ENCODE measurements at places on chromosomes 4 and X.

DNA sequence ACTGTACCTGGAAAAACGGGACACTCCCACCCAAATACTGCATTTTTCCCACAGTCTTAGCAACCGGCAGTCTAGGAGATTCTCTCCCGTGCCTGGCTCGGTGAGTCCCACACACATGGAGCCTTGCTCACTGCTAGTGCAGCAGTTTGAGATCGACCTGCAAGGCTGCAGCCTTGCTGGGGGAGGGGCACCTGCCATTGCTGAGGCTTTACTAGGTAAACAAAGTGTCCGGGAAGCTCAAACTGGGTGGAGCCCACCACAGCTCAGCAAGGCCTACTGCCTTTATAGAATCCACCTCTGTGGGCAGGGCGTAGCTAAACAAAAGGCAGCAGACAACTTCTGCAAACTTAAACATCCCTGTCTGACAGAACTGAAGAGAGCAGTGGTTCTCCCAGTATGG lies 205.2 kb downstream of the CHIC1 start:
- DNase-seq, result no peak

DNA sequence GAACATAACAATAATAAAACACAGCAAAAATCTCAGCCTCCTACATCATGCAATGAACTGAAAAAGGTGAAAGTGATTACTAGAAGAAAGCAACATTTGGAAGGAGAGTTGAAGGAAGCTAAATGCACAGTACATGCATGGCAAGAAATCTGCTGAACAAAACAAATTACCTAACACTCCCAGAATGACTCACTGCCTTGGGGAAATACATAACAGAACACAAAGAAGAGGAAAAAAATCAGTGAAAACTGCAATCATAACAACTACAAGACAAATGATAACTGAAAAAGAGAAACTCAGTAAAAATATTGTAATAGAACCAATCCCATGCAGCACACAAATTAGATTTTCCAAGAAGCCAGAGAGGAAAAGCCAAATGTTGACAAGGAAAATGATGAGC lies 1513.2 kb downstream of the ARAP2 start:
- DNase-seq, result no peak

DNA sequence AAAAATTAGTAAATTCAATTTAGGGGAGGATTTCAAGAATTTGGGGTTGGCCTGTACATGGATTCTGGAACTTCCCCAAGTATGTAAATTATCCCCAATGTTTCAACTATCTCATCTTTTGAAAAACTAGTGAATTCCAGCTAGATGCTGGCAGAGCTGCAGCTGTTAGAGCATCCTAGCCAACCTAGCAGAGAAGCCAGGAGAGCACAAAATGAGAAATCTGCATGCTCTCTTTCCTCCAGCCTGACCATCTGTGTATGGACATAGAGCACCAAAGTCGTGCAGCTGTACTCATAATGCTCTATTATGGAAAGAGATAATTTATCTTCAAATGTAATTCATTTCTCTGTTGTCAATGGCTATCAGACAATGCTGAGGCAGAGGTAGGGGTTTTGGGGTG lies 1217.7 kb downstream of the PCDH19 start:
- DNase-seq, result no peak

DNA sequence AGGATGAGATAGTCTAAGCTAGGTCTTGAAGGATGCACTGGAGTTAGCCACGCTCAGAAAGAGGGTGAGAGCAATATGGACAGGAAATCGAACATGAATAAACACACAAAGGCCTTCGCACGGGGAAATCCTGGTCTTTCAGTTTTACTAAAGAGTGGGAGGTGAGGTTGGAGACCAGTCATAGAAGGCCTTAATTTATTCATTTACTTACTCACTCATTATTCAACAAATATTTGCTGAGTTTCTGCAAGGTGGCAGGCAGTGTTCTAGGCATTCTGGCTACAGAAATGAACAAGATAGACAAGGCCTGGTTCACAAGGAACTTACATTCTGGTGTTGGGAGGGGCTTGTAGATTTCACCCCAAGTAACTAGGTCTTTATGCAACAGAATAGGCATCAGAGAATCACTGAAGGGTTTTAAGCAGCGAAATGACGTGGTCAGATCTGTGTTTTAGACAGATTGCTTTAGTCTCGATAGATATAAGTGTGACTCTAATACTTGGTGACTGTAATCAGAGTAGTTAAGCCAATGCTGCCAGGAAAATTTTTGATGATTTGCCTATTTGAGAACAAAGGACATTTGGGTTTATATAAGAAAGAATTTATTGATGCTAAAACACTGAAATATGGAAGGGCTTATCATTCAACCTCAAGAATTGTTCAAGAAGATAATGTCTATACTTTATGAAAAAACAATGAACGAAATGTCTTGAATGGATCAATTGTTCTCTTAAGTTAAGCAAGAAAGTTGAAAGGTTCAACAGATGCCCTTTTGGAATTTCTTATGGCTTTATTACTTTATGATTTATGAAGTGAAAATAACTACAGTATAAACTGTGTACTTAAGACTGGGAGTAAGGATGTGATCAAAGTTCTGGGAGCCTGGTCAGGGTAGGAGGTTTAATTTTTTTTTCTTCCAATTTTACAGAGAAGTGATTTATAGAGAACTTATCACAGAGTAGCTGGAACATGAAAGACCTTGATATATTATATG lies 184.4 kb upstream of the CASK start:
- no peak for DNase-seq

GRCh38 chrX:821327-822107 lies 190.9 kb downstream of the SHOX start:
- no peak for DNase-seq

All from CD4-positive, alpha-beta T cell treated with Interleukin-6 at 100 ng/mL for 8 hours (primary cell).